ENCODE measurements at places on chromosomes 4 and X. TPM values are rescaled to one million over a fixed set of nuclear protein-coding genes. Genes with fewer than 3 reads are reported as not detected.

The FAT4 gene
- 1.4 TPM for total RNA-seq

The GUCY1A1 gene
- 14.9 TPM for total RNA-seq

DNA sequence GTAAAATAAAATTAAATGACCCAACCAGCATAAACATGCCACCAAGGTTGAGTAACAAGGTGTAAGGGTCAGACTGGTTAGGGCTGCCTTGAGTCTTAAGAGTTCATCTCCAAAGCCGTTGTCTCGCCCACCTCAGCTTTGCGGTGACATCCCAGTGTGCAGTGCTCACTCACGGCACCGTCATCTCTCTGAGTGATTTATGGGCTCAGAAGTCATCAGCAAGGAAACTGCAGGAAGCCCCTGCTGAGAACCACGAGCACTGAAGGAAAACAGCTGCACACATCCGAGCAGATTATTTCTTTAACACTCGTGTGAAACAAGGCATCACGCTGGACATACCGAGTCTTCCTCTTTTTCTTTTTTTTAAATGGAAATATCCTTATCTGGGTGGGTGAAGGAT, 411.1 kb downstream of the TRIML1 start:
- no peak overlapping the region for H3K4me3 ChIP-seq
- H3K27ac ChIP-seq, result no peak overlapping the region

The RHOXF1 gene
- total RNA-seq, result not detected

The NRK gene
- not detected for total RNA-seq

The GDPD2 gene
- total RNA-seq, result 78.8 TPM

The GLOD5 gene
- not detected for total RNA-seq

- no peak overlapping the region for H3K4me3 ChIP-seq
- no peaks in the 10 kb centered on the region for H3K27me3 ChIP-seq
- H3K4me1 ChIP-seq, result no peaks in the 10 kb centered on the region
- no peaks in the 10 kb centered on the region for H3K36me3 ChIP-seq
- no peak for DNase-seq
Observed at GRCh38 chrX:19578956-19579355, 63.6 kb upstream of the MAP3K15 start.

The PAGE4 gene
- not detected for total RNA-seq

- no peaks in the 10 kb centered on the region for H3K4me1 ChIP-seq
- H3K27ac ChIP-seq, result no peak overlapping the region
- no peak overlapping the region for H3K4me3 ChIP-seq
- H3K36me3 ChIP-seq, result no peaks in the 10 kb centered on the region
Observed at GRCh38 chr4:11218692-11219091, 210.0 kb downstream of the HS3ST1 start.

The TLR3 gene
- 5.0 TPM for total RNA-seq

DNA sequence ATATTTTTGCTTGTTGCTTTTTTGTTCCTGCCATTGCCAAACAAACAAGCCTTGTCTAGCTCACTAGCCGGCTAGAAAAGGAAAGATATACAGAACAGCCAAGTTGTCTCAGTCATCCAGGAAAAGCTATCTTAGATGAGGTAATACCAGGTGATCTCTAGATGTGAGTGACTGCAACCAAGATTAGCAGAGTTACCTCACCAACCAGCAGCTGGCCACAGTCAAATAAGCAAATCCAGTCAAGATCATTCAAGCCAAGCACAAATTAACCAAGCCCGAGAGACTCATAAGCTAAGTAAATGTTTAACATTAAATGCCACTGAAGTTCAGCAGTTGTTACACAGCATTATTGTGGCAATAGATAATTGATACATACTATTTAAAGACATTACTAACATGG, 108.6 kb downstream of the CENPC start:
- H3K27me3 ChIP-seq, result no peaks in the 10 kb centered on the region
- H3K27ac ChIP-seq, result no peak overlapping the region
- no peak overlapping the region for H3K4me3 ChIP-seq
- no peak for DNase-seq
- no peaks in the 10 kb centered on the region for H3K4me1 ChIP-seq
- H3K36me3 ChIP-seq, result no peaks in the 10 kb centered on the region

GRCh38 chr4:86334020-86334750, 25.7 kb downstream of the MAPK10 start:
- H3K27ac ChIP-seq, result no peak overlapping the region
- H3K27me3 ChIP-seq, result no peaks in the 10 kb centered on the region
- no peaks in the 10 kb centered on the region for H3K36me3 ChIP-seq
- no peak overlapping the region for H3K4me3 ChIP-seq
- no peaks in the 10 kb centered on the region for H3K4me1 ChIP-seq

DNA sequence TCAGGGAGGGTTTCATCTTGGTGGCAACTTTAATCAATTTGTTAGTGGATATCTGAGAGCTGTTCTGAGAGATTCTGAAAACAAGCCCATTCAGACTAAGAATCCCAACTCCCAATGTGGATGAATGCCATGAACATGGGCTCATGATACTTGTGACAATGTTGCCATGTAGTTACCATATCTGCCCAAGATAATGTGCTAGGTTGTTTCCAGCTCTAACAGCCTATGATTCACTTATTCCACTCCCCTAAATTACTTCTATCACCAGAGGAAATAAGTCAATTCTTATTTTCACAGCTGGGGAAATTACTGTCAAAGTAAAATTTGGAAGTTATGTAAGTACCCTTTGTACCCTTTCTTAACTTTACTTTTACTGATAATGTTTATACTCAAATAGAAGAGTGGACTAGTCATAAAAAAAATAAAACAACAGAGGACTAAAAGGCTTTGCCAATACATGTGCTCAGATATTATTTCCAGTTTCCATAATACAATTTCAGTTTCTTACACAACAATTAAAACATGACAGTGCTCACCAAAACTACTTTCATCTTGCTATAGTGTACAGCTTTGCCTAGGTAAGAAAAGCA, 1101.7 kb upstream of the INTU start:
- H3K36me3 ChIP-seq, result no peaks in the 10 kb centered on the region
- DNase-seq, result no peak
- H3K4me1 ChIP-seq, result no peaks in the 10 kb centered on the region

The NLRP2B gene
- total RNA-seq, result not detected

The GC gene
- not detected for total RNA-seq

DNA sequence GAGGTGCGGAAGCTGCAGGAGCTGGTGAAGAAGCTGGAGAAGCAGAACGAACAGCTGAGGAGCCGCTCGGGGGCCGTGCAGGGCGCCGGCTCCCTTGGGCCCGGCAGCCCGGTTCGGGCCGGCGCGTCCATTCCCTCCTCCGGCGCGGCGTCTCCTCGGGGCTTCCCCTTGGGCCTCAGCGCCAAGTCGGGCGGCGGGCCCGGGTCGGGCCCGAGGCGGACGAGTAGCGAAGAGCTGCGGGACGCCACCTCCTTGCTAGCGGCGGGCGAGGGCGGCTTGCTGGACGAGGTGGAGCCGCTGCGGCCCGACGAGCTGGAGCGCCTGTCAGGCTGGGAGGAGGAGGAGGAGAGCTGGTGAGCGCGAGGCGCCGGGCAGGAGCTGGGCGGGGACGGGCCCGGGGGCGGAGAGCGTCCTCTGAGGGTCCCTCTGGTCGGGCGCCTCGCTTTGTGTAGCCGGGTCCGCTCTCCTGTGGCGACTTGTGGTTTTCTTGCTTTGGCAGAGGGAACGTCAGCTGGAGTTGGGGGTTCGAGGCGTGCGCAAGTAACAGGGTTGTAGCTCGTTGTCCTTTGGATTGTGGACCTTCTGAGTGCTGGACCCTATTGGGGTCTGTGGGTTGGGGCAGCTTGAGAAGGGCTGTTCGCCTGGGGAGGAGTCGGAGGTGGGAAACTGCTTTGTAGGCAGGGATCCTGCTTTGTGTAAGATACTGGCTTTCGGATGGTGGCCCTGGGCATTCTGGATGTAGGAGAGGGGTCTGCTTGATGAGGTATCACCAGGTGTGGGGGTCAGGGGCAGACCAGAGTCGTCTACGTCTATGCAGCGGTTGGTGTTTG, 662 bp downstream of the SLAIN2 start:
- H3K27ac ChIP-seq, result peak overlapping the region; percentile 98
- no peaks in the 10 kb centered on the region for H3K27me3 ChIP-seq
- peak; percentile 77 for DNase-seq
- H3K4me1 ChIP-seq, result peaks cover 4% of the 10 kb centered on the region

GRCh38 chrX:120735966-120736365, 106.1 kb upstream of the C1GALT1C1 start:
- DNase-seq, result no peak
- H3K36me3 ChIP-seq, result no peaks in the 10 kb centered on the region
- H3K27me3 ChIP-seq, result no peaks in the 10 kb centered on the region
- no peaks in the 10 kb centered on the region for H3K4me1 ChIP-seq
- no peak overlapping the region for H3K4me3 ChIP-seq

GRCh38 chr4:105461621-105462382, 12.1 kb downstream of the PPA2 start:
- no peak overlapping the region for H3K27ac ChIP-seq
- DNase-seq, result no peak
- H3K4me1 ChIP-seq, result no peaks in the 10 kb centered on the region
- H3K36me3 ChIP-seq, result no peaks in the 10 kb centered on the region
- no peak overlapping the region for H3K4me3 ChIP-seq

GRCh38 chrX:118484216-118484903, 11.3 kb upstream of the DOCK11 start:
- H3K4me3 ChIP-seq, result no peak overlapping the region
- DNase-seq, result no peak
- no peak overlapping the region for H3K27ac ChIP-seq
- no peaks in the 10 kb centered on the region for H3K27me3 ChIP-seq

The HTN3 gene
- total RNA-seq, result not detected

GRCh38 chrX:31323658-31324057, 251.8 kb upstream of the FTHL17 start:
- no peaks in the 10 kb centered on the region for H3K27me3 ChIP-seq
- no peak for DNase-seq
- no peaks in the 10 kb centered on the region for H3K4me1 ChIP-seq
- no peaks in the 10 kb centered on the region for H3K36me3 ChIP-seq
- no peak overlapping the region for H3K27ac ChIP-seq

The PDGFRA gene
- 68.8 TPM for total RNA-seq

The MGST2 gene
- 67.5 TPM for total RNA-seq

- no peak overlapping the region for H3K4me3 ChIP-seq
- no peak overlapping the region for H3K27ac ChIP-seq
- H3K36me3 ChIP-seq, result no peaks in the 10 kb centered on the region
- no peak for DNase-seq
- no peaks in the 10 kb centered on the region for H3K4me1 ChIP-seq
- H3K27me3 ChIP-seq, result no peaks in the 10 kb centered on the region
Observed at GRCh38 chr4:109754093-109754857, 24.4 kb upstream of the PLA2G12A start.

DNA sequence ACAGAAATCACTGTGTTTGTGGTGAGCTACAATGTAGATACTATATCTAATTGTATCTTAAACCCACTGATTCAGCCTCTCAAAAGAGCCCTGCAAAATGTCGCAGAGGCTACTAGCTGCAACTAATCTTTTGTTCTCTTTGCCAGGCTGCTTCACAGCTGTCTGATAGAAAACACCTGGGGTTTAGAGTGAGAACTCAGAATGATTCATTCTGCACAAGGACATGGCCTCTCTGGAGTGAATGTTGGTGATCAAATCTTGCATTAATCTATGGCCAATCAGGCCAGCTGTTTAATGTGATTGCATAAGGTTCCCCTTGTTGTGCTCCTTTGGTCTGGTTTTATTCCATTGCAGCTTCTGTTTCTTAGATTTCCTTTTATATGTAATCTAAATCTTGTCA, 100.3 kb downstream of the EMCN start:
- no peak for DNase-seq
- H3K27ac ChIP-seq, result no peak overlapping the region
- no peaks in the 10 kb centered on the region for H3K36me3 ChIP-seq
- no peak overlapping the region for H3K4me3 ChIP-seq

GRCh38 chr4:184442314-184442635, 32.1 kb downstream of the IRF2 start:
- no peaks in the 10 kb centered on the region for H3K36me3 ChIP-seq
- H3K27me3 ChIP-seq, result no peaks in the 10 kb centered on the region
- no peak overlapping the region for H3K27ac ChIP-seq
- H3K4me3 ChIP-seq, result no peak overlapping the region
- no peak for DNase-seq
- peaks cover 5% of the 10 kb centered on the region for H3K4me1 ChIP-seq

The CT45A5 gene
- not detected for total RNA-seq

DNA sequence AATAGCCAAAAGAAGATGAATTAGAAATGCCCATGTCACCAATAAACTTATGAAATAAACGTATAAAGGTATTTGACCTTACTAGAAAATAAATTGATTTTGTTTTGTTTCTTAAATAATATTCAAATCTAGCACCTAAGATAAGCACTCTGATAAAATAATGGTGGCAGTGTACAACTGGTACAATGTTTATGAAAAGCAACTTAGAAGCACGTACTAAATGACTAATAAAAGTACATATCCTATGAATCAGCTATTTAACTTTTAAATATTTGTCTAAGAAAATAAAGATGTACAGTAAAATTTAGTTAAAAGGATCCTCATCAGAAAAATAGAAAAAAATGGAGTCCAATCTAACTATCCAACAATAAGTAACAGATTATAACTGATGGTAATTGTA, 6.7 kb downstream of the MANBA start:
- H3K27me3 ChIP-seq, result no peaks in the 10 kb centered on the region
- H3K36me3 ChIP-seq, result no peaks in the 10 kb centered on the region
- no peak for DNase-seq
- H3K4me3 ChIP-seq, result no peak overlapping the region
- H3K4me1 ChIP-seq, result no peaks in the 10 kb centered on the region

- H3K36me3 ChIP-seq, result no peaks in the 10 kb centered on the region
- DNase-seq, result no peak
- H3K27me3 ChIP-seq, result no peaks in the 10 kb centered on the region
- no peak overlapping the region for H3K4me3 ChIP-seq
Observed at GRCh38 chrX:123422875-123423274, 238.8 kb downstream of the GRIA3 start.

GRCh38 chr4:22635692-22636091, 57.0 kb upstream of the GBA3 start:
- no peak overlapping the region for H3K4me3 ChIP-seq
- H3K27ac ChIP-seq, result no peak overlapping the region
- H3K36me3 ChIP-seq, result no peaks in the 10 kb centered on the region
- DNase-seq, result no peak
- H3K4me1 ChIP-seq, result no peaks in the 10 kb centered on the region
